Stimulated activated CD8-positive, alpha-beta memory T cell treated with anti-CD3 and anti-CD28 coated beads, Interleukin-2, amount 100 ng/mL, for 1 hour (primary cell): ENCODE measurements at places on chromosomes 1 and 21.

DNA sequence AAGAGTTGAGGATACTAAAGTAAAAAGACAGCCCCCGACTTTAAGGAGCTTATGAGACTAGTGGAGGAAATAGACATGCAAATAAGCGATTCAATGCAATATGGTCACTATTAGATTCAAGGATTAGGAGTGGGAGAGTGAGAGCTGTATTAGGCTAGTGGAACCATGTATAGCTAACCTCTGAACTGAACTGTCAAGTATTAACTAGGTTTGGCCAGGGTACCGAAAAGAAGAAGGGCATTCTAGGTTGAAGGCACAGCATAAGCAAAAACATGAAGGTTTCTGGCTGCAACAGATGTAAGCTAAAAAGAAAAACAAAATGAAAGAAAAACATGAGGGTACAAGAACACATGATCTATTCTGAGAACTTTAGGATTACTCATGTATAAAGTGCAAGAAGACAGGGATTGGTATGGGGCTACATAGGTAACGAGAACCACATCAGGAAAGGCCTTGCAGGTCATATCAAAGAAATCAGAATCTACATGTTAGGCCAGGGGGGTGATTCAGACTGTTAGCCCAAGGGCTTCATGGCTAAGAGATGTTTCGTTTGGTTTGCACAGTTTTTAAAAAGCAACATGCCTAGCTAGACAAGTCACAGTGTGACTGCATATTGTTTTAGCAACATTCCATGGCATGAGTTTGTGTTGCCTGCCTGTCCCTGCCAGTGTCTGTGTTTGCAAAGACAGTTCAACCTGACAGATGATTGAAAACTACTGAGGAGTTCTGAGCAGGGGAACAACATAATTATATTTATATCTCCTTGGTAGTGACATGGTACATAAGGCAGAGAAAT lies 54.4 kb upstream of the HAO2 start:
- DNase-seq, result no peak

DNA sequence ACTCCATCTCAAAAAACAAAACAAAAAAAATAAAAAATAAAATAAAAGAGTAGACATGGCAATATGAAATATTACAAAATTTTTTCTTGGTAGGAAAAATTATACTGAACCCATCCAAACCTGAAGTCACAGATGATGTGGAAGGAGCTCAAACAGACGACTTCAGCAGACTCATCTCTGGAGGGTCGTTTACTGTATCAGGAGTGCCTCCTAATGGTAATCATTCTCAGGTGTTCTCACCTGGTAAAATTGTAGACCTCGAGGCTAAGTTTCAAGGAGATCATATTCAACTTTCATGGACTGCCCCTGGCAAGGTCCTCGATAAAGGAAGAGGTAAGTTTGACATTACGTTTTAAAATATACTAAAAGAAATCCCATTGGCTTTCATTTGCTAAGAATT lies 54.3 kb upstream of the SH3GLB1 start:
- DNase-seq, result no peak

DNA sequence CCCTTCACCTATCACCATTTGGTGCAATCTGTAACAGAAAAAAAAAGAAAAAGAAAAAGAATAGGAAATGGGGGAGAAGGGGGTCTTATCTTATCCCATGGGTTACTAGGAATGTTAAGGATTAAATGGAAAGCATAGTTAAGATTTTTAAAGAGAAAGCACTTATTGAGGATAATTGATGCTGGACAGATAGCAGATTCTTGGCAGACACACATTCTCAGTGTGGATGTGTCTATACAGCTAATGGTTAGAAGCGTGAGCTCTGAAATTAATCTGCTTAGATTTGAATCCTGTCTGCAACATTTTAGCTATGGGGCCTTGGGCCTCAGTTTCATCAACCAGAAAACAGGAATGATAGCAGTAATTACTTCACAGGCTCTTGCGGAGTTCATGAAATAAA lies 67.1 kb downstream of the SSBP3 start:
- no peak for DNase-seq

GRCh38 chr1:20771780-20772179 lies 15.3 kb downstream of the HP1BP3 start:
- DNase-seq, result no peak

GRCh38 chr1:30816211-30817076 lies 58.9 kb upstream of the LAPTM5 start:
- DNase-seq, result no peak

GRCh38 chr1:66276218-66276617 lies 257.7 kb upstream of the SGIP1 start:
- DNase-seq, result no peak

DNA sequence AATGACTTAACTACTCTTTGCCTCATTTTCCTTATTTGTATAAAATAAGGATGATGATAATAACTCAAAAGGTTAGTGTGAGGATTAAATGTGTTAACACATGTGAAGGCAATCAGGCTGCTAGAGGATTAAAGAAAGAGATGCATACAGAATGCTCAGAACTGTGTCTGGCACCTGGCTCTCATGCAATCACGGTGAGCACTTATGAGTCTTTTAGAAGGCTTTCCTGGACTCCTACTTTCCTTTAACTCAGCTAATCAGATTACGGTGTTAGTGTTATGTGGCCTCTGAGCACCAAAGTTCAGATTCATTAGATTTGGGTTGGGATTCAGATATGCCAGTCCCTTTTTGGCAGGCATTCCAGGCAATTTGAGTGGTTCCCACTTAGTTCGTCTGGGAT lies 311.6 kb upstream of the USP24 start:
- DNase-seq, result no peak

DNA sequence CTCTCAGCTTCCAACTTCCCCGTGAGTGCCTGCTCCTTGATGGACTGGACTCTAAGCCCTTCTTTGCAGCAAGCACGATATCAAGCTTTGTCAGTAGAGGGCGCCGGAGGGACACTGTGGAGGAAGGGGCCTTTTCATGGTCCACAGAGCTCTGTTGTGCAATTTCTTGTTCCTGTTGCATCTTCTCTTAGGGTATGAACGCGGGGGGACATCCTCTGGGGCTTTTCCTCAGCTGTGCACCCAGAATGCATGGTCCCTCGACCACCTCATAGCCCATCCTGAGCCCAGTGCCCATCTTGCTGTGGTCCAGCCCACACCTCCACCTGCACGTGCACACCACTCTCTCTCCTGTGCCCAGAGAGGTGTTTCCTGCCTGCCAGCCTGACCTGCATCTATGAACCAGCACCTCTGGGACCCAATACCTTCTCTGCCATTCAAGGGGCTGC lies 556.8 kb downstream of the PTPRU start:
- DNase-seq, result no peak

DNA sequence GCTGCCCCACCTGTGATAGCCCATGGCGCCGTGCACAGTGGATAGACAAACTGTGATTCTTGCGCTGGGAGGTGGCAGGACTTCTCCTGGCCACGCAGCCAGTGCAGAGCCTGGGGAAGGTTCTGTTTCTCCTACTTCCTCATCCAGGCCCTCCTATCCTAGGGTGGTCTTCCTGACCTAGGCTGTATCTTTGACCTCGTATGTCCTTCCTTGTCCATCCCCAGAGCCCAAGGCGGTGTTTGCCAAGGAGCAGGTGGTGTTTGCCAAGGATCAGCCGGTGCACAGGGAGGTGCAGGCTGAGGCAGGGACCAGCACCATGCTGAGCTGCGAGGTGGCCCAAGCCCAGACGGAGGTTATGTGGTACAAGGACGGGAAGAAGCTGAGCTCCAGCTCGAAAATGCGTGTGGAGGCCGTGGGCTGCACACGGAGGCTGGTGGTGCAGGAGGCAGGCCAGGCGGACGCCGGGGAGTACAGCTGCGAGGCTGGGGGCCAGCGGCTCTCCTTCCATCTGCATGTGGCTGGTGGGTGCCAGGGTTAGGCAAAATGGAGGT lies 63.9 kb downstream of the OBSCN start:
- no peak for DNase-seq

- no peak for DNase-seq
Measured at GRCh38 chr1:35851132-35851869, 31.7 kb upstream of the AGO1 start.

DNA sequence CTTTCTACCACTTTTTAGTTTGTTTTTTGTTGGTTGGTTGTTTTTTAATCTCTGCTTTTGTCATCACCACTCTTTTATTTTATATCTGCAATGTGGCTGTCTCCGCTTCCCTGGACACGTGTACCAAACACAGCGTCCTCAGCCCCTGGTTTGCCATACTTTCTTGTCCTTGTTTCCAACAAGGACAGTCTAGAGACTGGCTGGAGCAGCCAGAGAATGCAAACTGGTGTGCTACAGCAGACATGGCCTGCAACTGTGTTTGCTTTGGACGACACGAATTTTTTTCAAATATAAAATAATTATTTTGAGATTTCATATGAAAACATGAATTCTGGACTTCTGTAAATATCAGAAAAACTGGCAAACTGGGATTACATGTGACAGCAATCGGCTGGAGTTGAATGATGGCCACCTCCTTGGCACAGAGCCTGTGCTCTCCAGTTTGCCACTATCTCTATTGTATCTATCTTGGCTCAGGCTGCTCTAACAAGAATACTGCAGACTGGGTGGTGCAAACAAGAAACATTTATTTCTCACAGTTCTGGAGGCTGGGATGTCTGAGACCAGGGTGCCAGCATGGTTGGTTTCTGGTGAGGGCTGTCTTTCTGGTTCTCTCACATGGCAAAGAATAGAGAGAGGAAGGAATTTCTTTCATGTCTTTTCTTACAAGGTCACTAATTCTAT lies 34.6 kb upstream of the POU2F1 start:
- no peak for DNase-seq

DNA sequence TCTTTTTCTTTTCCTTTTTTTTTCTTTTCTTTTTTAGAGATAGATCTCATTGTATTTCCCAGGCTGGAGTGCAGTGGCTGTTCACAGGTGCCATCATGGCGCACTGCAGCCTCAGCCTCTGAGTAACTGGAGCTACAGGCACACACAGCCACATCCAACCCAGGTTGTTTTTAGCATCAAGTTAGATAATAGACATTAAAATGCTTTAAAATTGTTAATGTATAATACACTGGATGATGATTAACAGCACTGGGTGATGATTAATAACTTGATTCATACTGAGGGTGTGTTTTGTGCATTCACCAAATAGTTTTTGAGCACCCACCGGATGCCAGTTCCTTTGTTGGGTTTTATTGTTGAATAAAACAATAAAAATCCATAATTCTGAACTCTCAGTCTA lies 75.2 kb downstream of the BEND5 start:
- DNase-seq, result no peak

DNA sequence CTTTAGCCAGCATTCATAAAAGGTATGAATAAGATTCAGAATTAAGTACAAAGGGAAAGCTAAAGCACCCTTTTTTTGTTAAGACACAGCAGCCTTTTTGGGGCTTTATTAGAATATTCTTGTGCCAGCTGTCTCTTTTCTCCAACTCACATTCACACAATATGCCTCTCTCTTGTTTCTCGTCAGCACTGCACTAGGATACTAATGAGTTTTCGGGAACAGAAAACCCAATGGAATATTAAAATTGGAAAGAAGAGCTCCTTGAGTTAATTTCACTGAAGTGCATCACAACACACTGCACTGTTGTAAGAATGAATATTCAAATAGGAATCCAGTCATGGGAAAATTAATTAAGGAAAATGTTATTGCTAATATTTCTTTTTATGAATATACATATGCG lies 410.4 kb upstream of the BEND5 start:
- no peak for DNase-seq

DNA sequence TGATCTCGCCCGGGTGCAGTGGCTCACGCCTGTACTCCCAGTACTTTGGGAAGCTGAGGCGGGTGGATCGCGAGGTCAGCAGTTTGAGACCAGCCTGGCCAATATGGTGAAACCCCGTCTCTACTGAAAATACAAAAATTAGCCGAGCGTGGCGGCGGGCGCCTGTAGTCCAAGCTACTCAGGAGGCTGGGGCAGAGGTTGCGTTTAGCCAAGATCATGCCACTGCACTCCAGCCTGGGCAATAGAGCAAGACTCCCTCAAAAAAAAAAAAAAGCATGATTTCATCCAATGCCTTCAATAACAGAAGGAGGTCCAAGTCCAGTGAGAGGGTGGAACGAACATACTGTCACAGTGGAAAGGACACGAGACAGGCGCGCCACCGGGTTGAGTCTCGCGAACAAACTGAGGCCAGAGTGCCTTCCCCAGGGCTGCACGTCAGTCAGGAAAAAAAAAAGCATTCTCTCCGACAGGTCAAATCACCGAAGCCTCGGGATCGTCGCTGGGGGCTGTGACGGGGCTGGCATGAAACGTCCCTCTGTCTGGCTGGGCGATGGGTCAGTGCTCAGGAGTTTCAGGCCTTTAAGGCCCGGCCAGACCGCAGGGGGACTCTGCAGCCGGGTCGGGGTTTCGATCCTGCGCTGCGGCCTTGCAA lies 8.4 kb upstream of the CROCC start:
- no peak for DNase-seq

DNA sequence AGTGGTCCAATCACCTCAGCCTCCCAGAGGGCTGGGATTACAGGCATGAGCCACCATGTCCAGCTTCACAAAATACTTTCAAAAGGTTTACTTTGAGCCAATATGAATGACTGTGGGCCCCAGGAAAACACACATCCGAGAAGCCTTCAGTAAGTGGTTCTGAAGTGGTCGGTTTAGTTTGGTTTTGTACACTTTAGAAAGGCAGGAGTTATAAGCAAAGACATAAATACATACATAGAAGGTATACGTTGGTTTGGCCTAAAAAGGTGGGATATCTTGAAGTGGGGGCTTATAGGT lies 3.2 kb upstream of the MIB2 start:
- no peak for DNase-seq

DNA sequence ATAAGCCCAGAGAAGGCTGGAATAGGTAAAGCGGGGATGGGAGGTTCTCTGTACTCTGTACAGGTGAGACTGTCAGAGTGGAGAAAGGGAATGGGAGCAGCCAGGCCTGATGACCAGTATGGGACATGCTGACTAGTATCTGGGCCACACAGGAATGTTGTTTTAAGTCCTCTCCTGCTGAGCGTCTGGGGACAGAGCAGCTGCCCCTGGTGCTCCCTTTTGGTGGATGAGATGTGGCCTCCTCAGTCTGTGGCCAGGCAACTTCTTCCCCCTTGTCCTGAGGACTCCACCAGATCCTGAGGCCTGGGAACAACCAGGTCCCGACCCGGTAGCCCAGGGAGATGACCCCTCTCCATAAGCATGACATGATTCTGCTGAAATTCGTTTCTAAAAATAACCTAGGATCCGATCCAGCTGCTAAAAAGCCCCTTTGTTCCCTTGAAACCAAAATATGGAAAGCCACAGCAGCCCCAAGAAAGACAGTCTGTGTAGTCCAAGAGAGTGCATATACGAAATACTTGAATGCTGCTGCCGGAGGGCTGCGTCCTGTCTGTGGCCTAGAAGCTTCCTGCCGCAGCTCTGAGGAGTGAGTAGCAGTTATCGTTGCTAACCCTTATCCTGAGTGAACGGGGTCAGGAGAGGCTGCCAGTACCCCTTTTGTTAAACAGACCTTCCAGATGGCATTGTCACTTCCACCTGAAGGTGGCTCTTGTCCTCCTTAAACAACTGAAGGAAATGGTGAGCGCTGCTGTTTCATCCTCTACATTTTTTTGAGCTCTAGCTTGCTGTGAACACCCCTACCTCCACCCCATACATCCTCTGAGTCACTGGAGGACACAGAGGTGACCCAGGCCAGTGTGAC lies 47.1 kb downstream of the ATP2B4 start:
- peak; percentile 39 for DNase-seq

- no peak for DNase-seq
Measured at GRCh38 chr1:70554341-70554740, 143.3 kb downstream of the CTH start.

- DNase-seq, result no peak
Measured at GRCh38 chr1:111222308-111223125, 5.0 kb upstream of the CHI3L2 start.
